CD4-positive, alpha-beta T cell treated with Interleukin-17A for 1 hour (primary cell): ENCODE measurements at places on chromosomes 7 and 10.
A peak's percentile ranks its signal among the peaks of the same experiment; 100 is the strongest.

DNA sequence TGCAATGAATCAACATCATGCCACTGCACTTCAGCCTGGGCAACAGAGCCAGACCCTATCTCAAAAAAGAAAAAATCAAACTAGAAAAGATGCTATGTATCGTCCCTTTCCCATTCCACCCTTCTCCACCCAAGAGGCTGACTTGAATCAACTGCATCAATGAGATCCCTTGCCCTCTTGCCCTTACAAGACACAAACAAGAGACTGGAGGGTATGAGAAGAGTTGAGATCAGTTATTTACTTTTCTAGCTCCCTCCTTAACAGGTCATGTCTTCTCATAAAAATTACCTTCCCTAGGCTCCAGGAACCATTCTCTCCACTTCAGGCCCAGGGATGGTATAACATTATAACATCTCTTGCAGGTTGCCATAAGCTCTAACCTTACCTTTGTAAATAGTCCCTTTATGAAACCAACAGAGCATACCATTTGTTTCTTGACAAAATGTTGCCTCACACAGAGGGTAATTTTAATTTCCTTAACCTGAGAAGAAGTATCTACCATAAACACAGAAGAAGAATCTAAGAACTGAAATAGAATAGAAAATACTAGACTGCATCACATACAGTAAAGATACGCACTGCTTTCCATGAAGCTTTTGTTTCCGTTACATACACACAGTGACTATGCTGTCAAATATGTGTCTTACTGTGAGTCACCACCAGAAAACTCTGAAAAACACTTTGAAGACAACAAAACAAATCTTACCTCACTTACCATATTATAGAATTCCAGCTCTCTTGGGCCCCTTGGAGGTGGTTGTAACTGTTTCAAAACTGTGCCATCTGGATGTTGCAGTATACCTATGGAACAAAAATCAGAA, 30.5 kb downstream of the IPMK start:
- no peak for DNase-seq

DNA sequence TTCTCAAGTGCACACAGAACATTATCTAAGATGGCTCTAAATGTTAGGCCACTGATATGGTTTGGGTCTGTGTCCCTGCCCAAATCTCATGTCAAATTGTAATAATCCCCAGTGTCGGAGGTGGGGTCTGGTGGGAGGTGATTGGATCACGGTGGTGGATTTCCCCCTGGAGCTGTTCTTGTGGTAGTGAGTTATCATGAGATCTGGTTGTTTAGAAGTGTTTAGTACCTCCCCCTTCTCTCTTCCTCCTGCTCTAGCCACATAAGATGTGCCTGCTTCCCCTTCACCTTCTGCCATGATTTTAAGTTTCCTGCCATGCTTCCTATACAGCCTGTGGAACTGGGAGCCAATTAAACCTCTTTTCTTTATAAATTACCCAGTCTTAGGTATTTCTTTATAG, 11.2 kb upstream of the GSTK1 start:
- DNase-seq: peak; percentile 59

- no peak for DNase-seq
Measured at GRCh38 chr7:49878627-49879026, 105.2 kb downstream of the VWC2 start.

DNA sequence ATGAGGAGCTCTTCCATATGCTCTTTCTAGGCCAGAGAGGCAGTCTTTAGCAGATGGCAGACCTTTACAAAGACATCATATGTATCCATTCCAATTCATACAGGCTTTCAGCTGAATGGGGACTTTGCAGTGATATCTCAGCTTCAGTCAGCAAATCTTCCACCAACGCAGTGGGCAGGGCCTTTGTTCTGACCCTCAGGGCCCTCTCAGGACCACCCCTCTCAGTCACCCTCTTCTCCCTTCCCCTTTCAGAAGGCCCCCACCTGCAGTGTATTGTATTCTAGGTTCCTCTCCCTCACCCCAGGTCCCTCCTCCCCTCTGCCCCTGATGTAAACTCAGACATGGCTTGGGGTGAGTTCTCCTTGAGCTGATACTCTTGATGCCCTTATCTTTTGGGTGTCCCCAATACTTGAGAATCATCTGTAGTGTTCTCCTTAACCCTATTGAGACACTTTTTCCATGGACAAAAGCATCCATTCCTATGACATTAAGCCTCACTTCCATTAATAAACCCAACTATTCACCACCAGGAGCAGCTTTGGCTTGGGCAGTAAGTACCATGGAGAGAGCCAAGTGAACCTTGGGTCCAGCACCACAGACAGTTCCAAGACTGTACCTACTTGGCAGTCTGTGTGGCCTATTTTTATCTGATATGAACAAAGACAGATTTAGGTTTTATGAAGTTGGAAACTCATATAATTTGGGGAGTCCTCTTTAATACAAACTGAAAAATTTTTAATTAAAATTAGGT, 62.7 kb downstream of the ADCYAP1R1 start:
- DNase-seq: no peak

DNA sequence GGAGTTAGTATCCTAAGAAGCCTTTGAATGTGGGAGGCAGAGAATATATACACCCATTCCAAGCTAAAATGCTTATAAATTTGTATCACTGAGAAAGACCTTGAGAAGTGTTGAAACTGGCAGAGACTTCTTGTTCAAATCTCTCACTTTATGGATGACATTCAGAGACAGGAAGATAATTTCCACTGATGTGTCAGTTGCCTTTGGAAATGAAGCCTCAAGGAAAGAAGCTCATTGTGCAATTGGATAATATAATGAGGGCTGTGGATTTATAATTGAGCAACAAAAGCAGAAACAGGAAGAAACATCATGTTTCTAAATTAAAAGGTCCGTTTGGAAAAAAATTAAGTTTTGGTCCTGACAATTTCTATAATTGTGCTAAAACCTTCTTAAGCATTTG, 789.9 kb upstream of the IGFBP3 start:
- DNase-seq: no peak

DNA sequence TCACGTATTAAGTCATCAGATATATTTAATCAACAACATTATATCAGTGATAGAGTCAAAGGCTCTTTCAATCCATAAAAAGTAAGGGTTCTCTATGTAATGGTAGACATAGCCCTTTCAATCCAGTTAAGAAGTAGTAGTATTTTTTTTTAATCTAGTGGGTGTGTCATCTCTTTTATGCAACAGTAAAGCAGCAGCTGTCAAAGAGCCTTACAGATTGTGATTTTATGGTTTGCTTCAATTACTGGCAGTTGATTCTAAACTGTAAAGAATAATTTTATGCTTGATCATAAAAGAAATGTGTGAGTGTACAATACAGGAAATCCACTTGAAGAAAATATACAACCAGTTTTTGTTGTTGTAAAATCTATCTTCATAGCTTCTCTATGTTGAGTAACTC, 902.6 kb upstream of the MBL2 start:
- DNase-seq: no peak

- DNase-seq: no peak
Measured at GRCh38 chr7:92851732-92852131, 15.4 kb upstream of the CDK6 start.

DNA sequence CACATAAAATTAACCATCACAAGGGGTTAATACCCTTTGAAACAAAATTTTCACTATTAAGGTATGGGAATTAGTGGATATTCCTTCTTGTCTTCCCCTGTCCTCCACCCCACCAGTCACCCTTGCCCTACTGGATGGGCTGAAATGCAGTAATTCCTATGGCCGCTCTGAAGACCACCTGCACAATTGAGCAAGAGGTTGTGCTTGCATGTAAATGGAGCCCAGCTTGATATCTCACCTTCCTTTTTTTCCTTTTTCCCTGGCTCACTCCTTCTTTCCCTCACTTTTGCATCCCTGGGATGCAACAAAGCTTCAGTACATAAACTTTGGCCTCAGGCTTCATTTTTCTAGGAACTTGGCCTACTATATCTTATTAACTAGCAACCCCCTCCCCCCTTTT, 184.6 kb downstream of the SNX10 start:
- DNase-seq: no peak

GRCh38 chr7:151175047-151175792, 7.7 kb upstream of the GBX1 start:
- DNase-seq: no peak

DNA sequence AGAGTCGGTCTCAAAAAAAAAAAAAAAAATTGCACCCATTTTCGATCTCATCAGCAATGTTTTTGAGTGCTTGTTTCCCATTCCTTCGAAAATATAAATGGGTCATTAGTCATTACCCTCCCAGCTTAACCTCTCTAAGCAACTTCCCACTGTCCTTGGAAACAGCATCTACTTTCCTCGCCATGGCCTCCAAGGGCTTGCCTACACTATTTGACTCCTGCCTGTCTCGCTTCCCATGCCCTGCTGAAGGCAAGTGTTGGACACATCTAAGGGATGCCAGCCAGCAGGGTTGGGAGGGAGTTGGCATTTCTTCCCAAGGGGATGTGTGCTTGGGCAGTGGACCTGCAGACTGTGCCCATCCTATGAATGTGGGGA, 12.7 kb upstream of the RHBDD2 start:
- no peak for DNase-seq

DNA sequence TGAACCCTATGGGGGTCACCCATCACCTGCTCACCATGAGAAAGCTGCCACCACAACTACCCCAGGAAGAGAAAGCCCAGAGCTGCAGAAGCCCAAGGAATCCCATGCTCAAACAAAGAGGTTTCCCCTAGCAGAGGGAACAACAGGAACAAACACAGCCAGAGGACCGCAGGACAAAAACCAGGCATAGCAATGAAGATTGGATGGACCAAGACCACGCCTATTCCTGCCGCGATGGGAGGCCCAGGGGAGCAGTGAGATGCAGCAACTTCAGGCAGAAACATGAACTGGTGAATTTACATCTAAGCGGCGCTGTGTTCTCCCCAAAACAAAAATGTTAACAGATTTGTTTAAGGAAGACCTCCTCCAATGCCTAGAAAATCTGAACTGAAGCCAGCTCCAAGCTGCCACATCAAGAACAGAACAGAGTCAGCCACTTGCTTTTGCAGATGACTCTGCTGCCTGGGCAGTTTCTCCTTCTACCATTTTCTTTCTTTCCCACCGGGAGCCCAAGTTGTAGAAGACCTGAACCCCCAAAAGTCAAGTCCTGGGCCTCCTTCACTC, 134.2 kb upstream of the NEBL start:
- DNase-seq: no peak

DNA sequence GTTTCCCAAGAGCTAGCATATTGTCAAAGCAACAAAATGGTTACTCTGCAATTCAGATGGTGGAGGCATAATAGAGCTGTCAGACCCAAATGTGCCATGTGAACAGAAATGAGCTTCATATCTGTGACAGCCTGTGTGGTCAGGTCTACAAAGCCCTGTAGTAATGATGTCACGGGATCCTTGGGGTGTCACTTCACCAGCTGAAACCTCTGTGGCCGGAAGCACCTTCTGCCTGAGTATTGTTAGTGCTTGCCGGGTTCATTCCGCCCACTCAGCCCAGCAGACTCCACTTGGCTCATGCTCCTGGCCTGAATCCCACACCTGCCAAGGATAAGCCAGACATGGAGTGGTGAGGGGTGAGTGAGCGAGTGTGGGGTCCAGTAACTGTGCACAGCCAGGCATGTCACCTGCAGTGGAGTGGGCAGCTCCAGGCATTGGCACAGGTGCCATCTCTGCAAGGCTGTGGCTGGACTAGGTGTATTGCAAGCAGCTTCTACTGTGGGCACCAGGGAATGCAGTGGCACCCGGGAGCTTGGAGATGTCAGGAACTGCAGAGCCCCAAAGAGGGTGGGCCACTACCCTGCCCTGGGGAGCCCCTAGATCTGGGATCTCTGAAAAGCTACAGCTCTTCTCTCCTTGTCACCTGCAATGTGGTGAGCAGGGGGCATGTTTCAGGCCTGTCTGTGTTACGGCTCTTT, 341.9 kb upstream of the CHRM2 start:
- DNase-seq: no peak

DNA sequence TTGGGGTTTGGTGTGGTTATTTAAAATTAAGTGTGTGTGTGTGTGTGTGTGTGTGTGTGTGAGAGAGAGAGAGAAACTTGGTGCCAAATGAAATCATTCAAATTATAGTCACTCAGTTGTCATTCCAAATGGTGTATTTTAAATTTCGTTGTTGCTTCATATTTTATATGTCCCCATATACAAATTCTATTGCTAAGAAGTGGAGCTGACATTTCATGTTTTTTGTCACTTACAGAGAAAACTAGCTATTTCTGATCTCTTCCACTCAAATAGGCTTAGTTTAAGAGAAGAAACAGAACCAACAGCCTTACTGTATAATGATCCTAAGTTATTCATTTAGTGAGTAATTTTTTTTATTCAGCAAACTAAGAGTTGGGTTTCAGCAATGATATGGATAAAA, 42.3 kb downstream of the CHRM2 start:
- no peak for DNase-seq

DNA sequence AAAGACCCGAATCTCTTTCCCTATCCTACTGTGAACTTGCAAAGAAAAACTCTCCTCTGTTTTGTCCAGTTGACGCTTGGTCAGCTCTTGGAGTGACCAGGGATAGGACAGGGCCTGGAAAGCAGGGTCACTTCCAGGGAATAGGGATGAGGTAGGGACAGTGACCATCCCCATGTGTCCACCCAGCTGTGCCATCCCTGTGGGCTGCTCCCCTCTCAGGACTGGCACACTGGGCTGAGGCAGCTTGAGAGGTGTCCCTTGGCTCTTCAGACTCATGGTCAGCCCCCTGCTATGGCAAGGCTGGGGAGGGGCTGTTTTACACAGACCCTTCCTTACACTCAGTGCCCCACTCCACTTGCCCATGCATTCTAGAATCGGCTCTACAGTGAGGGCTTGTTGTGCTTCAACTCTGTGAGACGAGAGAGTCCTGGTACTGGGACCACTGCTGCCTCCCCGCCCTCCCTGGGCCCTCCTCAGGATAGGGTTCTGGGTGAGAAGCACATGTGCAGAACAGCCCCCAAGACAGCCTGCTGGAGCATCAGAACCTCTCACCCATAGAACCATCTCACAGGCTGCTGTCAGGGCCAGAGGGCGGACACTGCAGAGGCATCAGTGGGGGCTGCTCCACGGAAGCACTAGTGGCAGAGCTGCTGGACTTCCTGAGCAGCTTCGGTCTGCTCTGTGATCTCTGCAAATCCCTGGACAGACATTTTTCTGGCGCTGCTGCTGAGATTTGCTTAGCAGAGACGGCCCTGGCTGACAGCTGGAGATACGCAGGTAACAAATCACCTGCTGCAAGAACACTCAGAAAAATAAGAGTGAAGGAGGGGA, 202.8 kb upstream of the CXCL12 start:
- no peak for DNase-seq

- DNase-seq: no peak
Measured at GRCh38 chr10:57008189-57008588, 647.1 kb upstream of the ZWINT start.
